ENCODE measurements at places on chromosomes 4 and X. TPM values are rescaled to one million over a fixed set of nuclear protein-coding genes. Genes with fewer than 3 reads are reported as not detected.

NWD2 gene
- polyA plus RNA-seq = 0.25 TPM

FOXR2 gene
- polyA plus RNA-seq = not detected

SSX4 gene
- polyA plus RNA-seq = not detected

GAB1 gene
- polyA plus RNA-seq = 44.5 TPM

PPP3CA gene
- 51.9 TPM for polyA plus RNA-seq

PNMA5 gene
- 0.21 TPM for polyA plus RNA-seq

GABRG1 gene
- polyA plus RNA-seq = 0.11 TPM

CXCL1 gene
- polyA plus RNA-seq = 0.67 TPM

IL21 gene
- polyA plus RNA-seq = not detected

PPAT gene
- polyA plus RNA-seq = 29.5 TPM

GABRE gene
- 5.4 TPM for polyA plus RNA-seq

CT45A10 gene
- polyA plus RNA-seq = not detected

ARHGAP24 gene
- 130 TPM for polyA plus RNA-seq

CT55 gene
- polyA plus RNA-seq = 0.29 TPM

RRH gene
- polyA plus RNA-seq = 0.43 TPM

SPIN3 gene
- polyA plus RNA-seq = 21.7 TPM

NAP1L2 gene
- 3.4 TPM for polyA plus RNA-seq

SUPT20HL1 gene
- polyA plus RNA-seq = not detected

ASB5 gene
- polyA plus RNA-seq = 0.20 TPM

ANXA10 gene
- 0.17 TPM for polyA plus RNA-seq

MMRN1 gene
- polyA plus RNA-seq = 3.1 TPM

TMEM271 gene
- polyA plus RNA-seq = not detected

IDH3G gene
- polyA plus RNA-seq = 71.7 TPM

VCX3B gene
- polyA plus RNA-seq = 0.27 TPM

PDE6B gene
- polyA plus RNA-seq = 30.5 TPM

FRMD7 gene
- 1.6 TPM for polyA plus RNA-seq

HELT gene
- polyA plus RNA-seq = not detected

CFI gene
- polyA plus RNA-seq = 92.6 TPM

FBXO8 gene
- polyA plus RNA-seq = 36.4 TPM

EREG gene
- polyA plus RNA-seq = 0.08 TPM

NEXMIF gene
- polyA plus RNA-seq = 3.4 TPM

USP51 gene
- 12.1 TPM for polyA plus RNA-seq

PABPC1L2B gene
- polyA plus RNA-seq = not detected

PHOX2B gene
- 0.08 TPM for polyA plus RNA-seq

PTPN13 gene
- 139 TPM for polyA plus RNA-seq

RAI2 gene
- polyA plus RNA-seq = 13.0 TPM

TSPAN7 gene
- polyA plus RNA-seq = 55.8 TPM

PRKG2 gene
- polyA plus RNA-seq = 0.99 TPM

KDR gene
- 67.9 TPM for polyA plus RNA-seq

POLN gene
- polyA plus RNA-seq = 2.8 TPM

GPRASP2 gene
- polyA plus RNA-seq = 38.6 TPM

GPC4 gene
- polyA plus RNA-seq = 23.4 TPM

ZMAT1 gene
- polyA plus RNA-seq = 26.4 TPM

ADGRG2 gene
- polyA plus RNA-seq = 17.4 TPM

TMEM156 gene
- polyA plus RNA-seq = 4.9 TPM

ZNF330 gene
- 64.7 TPM for polyA plus RNA-seq

GUCY1B1 gene
- polyA plus RNA-seq = 80.9 TPM

NPFFR2 gene
- 0.92 TPM for polyA plus RNA-seq

ZNF275 gene
- polyA plus RNA-seq = 18.8 TPM

DGKK gene
- 10.9 TPM for polyA plus RNA-seq

HMGB2 gene
- 467 TPM for polyA plus RNA-seq

NFKB1 gene
- polyA plus RNA-seq = 27.6 TPM

OPRPN gene
- polyA plus RNA-seq = not detected

CXCL9 gene
- polyA plus RNA-seq = 0.06 TPM
